GM23338 (cell line): ENCODE measurements at places on chromosomes 11 and 22. TPM values are rescaled to one million over a fixed set of nuclear protein-coding genes. Genes with fewer than 3 reads are reported as not detected.

- DNase-seq = peak; percentile 98
Measured at GRCh38 chr11:66371627-66372415, at the start of gene SLC29A2. Gene SLC29A2, minus strand, starts transcription at chr11:66371760. Its CDS starts 169 bp downstream, at chr11:66371591.

DNA sequence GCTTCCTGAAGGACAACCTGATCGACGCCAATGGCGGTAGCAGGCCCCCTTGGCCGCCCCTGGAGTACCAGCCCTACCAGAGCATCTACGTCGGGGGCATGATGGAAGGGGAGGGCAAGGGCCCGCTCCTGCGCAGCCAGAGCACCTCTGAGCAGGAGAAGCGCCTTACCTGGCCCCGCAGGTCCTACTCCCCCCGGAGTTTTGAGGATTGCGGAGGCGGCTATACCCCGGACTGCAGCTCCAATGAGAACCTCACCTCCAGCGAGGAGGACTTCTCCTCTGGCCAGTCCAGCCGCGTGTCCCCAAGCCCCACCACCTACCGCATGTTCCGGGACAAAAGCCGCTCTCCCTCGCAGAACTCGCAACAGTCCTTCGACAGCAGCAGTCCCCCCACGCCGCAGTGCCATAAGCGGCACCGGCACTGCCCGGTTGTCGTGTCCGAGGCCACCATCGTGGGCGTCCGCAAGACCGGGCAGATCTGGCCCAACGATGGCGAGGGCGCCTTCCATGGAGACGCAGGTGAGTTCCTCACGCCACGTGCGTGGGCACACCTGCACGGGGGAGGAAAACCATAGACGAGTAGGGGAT lies 1.5 kb downstream of the BCR start:
- peak; percentile 40 for DNase-seq

Gene MYBPC3
- not detected in 2 replicates for total RNA-seq

DNA sequence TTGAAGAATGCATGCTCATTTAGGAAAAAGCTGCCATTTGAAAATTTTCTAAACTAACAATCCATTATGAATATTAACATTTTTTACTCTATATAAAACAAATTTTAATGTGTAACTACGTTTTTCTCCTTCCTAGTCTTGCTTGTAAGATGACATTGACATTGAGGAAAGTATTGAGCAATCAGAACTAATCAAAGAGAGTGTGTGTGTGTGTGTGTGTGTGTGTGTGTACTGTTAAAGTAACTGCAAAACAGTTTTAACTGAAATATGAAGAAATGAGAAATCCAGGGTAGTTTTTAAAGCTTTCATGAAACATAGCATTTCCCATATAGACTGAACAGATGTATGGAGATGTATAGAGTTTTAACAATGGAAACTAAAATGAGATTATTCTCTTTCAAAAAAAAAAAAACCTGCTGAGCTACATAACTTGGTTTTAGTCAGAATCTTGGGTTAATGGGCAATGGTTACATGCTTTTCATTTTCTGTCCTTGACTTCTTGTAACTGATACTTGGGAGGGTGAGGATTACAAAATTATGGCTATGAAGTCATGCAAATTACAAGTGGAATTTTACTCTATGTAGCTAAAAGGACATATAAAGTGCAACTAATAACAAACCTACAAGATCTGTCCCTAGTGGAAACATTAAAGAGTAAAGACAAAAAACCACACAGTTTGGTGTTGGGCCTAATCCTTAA lies 2.0 kb downstream of the PDGFD start:
- DNase-seq = no peak

DNA sequence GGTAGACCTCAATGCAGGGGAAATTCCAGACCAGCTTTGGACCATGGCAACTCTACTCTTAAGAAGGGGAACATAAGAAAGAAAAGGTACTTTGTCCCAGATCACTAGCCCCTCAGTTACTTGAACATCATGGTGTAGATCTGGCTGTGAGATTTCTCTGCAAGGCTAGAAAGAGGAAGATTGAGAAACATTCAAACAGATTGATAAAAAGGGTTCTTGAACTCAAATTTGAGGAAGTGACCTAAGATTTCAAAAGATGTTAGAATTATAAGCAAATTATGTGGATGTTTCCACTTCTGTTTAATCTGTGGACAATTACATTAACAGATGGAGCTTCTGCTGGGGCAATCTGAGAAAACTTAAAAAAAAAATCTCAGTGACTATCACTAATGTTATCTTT lies 21.8 kb upstream of the UPB1 start:
- no peak for DNase-seq

- no peak for DNase-seq
Measured at GRCh38 chr22:37626144-37626543, 13.3 kb upstream of the SH3BP1 start.

DNA sequence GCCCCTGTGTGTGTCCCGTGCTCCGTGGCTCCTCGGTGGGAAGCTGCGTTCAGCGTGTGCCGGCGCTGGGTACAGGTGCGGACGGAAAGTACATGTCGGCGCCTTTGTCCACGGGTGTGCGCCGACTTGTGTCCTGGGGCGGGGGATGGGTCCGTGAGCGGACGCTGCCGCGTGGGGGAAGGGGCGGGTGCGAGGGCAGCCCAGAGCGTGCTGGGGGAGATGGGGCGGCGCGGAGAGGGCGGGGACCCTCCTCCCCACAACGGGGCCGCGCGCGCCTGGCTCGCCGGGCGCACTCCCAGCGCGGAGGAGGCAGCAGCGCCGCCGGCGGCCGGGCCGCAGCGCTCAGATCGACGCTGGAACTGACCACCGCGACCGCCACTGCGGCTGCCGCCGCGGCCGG lies 33.6 kb upstream of the RELT start:
- peak; percentile 67 for DNase-seq

Gene OR51I1
- 1.1 TPM in 1 of 2 replicates, not detected in the other for total RNA-seq

Gene PYGM
- 3.9 and 4.4 TPM in 2 replicates for total RNA-seq

DNA sequence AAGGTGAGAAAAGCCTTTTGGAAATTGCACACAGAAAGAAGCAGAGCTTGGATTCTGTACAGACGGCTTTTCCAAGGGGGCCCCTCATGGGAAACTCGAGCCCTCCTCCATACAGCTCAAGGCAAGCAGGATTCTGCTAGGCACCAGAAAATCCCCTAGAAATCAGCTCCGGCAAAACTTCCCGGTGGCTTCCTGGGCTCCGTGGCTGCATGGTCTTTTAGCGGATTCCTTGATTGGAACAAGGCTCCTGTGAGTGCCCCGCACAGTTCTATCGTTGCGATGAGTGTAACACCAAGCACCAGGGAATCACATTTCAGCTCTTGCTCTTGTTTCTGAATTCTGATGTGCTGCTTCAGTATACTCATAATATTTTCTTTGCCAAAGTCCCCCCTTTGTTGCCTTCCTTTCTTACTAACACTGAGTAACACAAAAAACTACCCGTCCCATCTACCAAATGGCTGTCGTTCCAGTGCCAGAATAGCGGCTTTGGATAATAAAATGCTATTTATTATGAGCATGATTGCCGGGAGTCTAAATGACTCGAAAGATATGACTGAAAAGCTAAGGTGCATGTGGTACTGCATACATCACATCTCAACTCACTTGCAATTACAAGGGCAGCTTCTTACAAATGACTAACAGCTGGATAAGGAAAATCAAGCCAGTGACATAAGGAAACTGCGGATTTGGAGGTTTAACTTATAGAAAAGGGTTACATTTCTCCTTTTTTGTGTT lies 494.1 kb downstream of the DLG2 start:
- peak; percentile 48 for DNase-seq
